Hippocampal formation (tissue), 2 donors: ENCODE measurements at places on chromosomes 12 and 14.

DNA sequence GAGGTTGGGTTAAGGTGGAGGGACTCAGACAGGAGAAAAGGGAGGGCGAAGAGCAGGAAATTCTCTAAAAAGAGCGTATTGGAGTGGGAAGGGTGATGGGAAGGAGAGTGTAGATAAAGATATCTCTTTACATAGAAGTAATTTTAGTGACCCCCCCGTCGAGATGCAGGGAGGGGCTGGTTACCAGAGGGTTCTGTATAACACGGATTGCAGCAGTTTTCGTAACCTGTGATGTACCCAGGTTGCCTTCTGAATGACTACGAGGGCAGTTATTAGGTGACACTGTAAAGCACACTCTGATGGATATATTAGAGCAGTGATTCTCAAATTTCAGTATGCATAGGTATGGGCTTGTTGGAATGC lies 443 bp downstream of the DNAL1 start:
- DNase-seq = no peak

GRCh38 chr12:93766796-93767523 lies 89.8 kb downstream of the CRADD start:
- no peak for DNase-seq

DNA sequence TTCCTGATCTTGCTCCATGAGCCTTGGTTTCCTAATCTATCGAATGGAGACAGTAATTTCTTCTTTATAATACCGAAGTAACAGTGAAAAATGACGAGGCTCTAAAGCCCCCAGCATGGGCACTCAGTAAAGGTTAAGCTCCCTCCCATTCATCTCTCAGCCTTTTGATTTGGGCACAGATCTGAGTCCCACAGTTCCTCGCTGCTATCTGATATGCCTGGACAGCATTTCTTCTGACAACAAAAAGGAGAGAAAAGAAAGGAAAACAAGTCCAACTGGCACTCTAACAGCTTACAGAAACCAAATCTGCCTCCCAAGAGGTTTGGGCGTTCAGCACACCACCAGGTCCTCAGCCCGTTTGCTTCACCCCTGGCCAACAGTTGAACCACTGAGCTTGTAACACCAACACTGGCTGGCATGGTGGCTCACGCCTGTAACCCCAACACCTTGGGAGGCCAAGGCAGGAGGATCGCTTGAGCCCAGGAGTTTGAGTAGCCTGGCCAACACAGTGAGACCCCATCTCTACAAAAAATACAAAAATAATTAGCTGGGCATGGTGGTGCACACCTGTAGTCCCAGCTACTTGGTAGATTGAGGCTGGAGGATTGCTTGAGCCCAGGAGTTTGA lies 19.5 kb downstream of the CCDC88C start:
- no peak for DNase-seq

GRCh38 chr12:95623554-95624170 lies 72.4 kb upstream of the USP44 start:
- DNase-seq = peak; percentile 12

- DNase-seq = no peak
Observed at GRCh38 chr14:25350802-25351201, 300.9 kb upstream of the STXBP6 start.

- no peak for DNase-seq
Observed at GRCh38 chr12:60180298-60180697, 584.5 kb downstream of the SLC16A7 start.

DNA sequence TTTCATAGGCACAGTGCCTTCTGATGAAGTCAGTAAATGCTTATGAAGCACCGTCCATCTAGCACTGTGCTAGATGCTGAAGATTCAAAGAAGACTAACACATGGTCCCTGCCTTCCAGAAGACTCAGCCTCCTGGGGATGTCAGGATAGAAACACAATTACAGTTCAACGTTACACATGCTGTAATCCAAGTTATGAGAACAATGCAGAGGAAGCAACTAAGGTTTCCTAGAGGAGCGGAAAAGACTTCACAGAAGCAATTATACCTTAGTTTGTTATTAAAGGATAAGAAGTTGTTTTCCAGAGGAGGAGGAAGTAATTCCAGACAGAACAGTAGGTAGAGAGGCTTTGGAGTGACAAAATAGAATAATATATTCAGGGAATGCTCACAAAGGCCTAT lies 66.9 kb upstream of the FGD4 start:
- no peak for DNase-seq

- DNase-seq = no peak
Observed at GRCh38 chr12:122126713-122127597, 47.1 kb downstream of the IL31 start.

DNA sequence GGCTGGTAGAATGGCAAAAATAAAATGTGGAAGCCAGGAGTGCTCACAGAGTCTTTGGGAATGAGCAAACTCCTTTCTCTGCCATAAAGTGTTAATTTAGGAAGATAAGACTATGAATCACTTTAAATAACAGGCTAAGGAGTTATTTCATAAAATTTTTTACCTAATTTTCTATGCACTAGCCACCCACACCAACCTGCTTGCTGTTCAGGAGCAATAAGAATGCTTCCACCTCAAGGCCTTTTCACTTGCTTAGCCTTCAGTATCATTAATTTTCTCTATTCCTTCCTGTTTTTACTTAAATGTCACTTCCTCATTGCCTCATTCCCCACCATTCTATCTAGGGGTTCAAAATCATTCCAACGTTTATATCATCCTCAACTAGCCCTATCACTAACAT lies 326.8 kb downstream of the CCER1 start:
- DNase-seq = no peak

- DNase-seq = no peak
Observed at GRCh38 chr14:65369560-65369959, 43.0 kb upstream of the FUT8 start.

DNA sequence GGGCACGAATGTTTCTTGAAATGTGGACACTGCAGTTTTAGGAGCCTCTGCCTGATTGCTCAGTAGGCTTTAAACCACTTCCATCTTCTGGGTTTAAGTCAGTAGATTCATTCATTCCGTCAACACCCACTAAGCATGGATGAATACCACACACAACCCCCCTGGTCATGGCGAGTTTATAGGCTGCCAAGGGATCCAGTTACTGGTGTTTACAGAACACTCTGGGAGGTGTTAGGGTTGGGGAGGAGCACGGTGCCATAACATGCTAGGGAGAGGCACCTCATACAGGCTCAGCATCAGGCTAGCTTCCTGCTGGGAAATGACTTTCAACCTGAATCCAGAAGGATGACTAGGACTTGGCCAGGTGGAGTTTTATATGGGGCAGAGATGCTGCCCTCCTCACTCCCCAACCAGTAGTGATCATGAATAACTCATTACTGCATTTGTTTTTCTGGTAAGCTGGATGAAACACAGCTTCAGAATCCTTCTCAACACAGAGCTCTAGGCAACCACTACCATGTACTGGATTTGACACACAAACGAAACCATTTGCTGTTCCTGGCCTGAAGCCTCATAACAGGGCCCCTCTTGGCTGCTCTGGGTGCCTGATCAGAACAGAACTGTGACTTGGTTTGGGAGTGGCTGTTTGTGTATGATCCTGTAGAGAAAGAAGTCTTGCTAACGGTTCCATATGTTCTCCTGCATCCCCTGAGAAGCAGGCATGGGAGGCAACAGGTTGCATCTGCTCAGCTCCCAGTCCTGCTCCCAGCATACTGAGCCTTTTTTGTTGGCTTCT lies 47.9 kb downstream of the FBXW8 start:
- DNase-seq = no peak

DNA sequence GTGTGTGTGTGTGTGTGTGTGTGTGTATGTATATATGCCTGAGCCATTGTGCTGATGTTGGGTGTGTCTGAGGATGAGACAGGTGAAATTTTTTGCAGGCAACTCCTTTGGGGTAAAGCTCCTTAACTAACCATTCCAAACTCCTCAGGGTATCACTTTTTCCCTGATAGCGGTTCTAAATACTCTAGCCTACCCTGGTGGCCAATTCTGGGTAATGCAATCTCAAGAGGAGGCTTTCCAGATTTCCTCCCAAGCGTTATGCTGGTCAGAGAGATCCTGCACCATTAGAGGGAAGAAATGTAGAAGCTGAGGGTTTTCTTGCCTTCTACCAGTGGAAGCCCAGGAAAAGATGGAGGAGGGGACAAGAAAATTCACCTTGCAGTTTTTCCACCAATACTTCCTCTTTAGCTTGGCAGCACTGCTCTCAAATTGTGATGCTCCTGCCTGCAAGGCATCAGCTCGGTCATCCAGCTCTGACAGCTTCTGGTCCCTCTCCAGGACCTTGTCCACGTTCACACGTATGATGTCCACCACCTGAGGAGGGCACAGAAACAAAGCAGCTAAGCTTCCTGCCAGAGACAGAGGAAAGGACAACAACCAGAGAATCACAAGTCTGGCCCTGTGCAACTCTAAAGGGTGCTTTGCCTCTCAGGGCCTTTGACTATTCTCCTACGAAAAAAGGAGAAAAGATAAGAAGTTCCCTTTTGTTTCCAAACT lies 4.9 kb downstream of the VAMP1 start:
- DNase-seq = peak; percentile 26

DNA sequence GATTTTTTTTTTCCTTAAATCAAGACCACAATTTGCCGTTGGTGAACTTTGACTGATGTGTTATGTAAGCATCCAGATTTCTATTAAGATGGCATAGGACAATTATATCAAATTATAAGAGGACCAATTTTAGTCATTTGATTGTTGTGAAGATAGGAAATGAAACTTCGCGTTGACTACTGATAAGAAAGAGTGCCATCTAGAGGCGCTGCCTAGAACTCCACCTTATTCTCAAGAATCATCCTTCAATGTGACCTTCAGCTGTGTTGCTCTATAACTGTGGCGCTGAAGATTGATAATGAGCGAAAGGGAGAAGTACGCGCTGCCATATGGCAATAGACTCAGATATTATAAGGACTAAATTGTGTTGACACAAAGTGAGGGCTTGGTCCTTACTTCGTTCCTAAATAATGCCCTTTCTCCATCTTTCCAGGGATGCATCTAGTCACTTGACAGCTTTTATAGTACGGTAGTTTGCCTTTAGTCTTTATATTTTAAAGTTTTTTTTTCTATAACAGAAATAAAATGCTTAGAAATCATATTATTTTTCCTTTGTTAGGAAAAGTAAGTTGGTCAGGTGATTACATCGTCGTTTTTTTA lies 350.8 kb upstream of the STXBP6 start:
- DNase-seq = peak; percentile 1

- DNase-seq = no peak
Observed at GRCh38 chr12:28776220-28776619, 372.9 kb upstream of the FAR2 start.

GRCh38 chr12:12812174-12812573 lies 972 bp upstream of the DDX47 start:
- no peak for DNase-seq

DNA sequence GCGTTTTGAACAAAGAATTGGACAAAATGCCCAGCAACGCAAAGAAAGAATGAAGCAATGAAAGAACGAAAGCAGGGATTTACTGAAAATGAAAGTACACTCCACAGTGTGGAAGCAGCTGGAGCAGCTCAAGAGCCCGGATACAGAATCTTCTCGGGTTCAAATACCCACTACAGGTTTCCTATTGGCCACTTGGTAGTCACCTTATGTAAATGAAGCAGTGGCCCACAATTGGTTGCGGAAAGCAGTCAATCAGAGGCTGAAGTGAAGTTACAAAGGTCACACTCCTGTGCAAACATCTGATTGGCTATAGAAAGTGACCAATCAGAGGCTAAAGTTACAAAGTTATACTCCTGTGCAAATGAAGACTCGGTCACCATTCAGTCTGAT lies 15.0 kb upstream of the PPP1R13B start:
- no peak for DNase-seq

DNA sequence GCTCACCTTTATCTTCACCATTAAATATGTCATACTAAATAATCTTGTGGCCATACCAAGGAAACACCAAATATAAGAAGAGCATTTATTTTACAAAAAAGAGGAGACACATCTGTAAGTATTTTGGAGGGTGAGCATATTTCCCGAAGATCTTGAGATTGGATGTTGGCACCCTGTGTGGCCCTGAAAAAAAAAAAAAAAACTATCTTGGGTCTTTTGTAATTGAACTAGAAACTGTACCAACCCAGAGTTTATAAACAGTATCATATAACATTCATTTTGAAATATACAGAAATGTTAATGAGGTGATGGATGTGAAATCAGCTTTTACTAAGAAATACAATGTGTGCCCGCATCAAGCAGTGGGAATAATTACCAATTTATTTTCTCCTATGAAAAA lies 104.0 kb upstream of the FRMD6 start:
- no peak for DNase-seq

DNA sequence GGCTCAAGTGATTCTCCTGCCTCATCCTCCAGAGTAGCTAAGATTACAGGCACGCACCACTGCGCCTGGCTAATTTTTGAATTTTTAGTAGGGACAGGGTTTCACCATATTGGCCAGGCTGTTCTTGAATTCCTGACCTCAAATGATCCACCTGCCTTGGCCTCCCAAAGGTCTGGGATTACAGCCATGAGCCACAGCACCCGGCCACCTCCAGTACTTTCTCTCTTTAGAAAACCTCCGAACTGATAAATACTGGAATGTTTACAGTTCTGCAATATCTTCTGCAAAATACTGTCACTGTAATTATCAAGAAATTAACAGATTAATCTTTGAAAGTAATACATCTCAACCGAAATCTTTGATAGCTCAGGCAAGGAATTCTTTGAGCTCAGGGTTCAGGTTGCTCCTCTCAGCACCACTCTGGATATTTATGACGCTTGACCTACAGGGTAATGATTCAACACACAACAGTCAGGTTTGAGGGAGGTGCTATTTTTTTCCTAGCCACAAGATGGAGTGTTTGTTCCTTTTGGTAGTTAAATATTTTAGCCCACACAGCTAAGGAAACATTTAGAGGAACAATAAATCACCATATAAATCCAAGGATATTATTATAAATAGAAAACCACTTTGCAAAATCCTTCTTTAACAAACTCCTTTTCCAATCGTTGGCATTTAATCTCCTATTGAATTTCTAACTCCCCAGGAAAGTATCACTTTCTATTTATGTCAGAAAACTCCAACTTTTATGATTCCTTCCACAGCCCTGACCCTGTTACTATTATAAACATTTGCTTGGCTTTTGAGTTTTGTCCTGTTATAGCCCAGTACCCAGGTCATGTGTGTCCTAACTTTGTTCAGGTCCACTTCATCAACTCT lies 48.6 kb upstream of the GTF2A1 start:
- DNase-seq = peak; percentile 73

DNA sequence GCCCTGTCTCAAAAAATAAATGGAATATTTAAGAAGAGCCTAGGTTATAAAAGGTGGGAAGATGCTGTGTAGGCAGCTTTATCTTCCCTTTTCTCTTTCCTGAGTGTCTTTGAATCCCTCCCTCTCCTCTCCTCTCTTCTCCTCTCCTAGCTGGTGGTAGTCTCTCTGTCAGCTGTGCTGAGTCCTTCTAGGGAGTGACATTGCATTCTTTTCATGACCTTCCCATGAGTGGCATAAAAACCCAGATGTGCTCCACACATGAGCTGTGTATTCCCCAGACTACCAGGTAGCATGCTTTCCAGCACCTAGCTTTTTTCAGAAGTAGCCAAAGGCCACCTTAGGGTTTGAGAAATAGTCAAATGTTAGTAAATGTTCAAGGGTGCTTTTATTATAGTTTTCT lies 23.6 kb downstream of the SAMD4A start:
- no peak for DNase-seq
